ENCODE measurements at places on chromosomes 3 and 15.

DNA sequence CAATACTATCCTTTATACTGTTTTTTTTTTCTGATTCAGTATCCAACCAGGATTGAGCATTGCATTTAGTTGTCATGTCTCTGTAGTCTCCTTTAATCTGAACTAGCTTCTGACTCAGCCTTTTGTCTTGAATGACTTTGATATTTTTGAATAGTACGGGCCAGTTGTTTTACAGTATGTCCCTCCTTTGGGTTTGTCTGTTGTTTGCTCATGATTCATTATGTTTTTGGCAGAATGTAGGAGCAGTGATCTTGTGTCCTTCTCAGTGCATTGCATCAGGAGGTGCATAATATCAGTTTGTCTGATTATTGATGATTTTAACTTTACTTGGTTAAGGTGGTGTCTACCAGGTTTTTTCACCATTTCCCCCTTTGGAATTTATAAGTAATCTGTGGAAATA is 20.5 kb downstream of the EXOG start:
- DNase-seq, result no peak

DNA sequence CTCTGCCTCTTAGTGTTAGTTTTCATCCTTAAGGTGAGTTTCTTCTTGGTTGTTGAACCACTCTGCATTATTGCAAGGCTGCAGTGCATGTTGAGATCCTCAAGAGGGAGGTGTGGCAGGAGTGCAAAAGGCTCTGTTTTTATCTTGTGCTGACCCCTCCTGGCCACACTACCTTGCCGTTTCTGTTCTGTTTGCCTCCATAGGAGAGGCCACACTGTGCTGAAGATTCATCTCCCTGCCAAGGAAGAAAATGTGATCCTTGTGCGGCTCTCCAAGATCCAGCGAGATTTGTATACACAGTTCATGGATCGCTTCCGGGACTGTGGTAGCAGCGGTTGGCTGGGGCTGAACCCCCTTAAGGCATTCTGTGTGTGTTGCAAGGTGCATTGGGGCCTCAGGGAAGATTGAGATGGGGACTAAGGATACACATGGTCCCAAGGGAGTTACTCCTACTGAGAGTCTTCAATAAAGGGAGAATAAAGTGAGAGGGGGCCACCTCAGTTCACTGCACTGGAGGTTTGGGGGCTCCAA is 33.0 kb upstream of the TEX264 start:
- DNase-seq, result no peak

DNA sequence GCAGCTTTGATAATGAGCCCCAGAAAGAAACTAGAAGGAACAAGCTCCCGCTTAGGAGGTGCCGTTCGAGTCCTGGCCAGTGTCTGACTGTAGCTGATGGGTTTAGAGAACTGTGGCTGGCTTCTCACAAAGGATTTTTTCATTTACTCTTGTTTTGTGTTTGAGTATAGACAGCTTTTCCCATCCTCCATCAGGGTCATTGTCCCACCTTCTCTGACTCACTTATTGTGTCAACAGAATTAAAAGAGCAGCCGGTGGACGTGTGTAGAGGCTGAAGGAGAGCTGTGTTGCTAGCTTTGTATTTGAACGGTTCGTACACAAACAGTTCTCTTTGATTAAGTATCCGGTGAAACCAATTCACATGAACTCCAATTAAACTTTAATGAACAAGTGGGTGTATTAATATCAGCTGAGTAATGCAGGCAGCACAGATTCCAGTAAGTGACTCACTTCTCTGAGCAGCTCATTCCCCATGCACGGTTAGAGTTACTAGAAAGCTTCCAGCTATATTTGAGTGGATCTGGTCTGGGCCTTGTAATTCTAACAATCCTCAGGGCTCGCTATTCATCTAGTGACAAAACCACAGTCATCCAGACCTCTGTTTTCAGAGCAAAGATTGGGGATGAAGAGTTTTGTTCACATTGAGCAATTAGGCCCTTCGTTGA is 141.0 kb downstream of the LPP start:
- DNase-seq, result no peak

GRCh38 chr3:197809356-197810020 is 18.4 kb downstream of the LRCH3 start:
- DNase-seq, result no peak

- DNase-seq, result no peak
Measured at GRCh38 chr15:60130398-60130797, 126.3 kb downstream of the FOXB1 start.

- no peak for DNase-seq
Measured at GRCh38 chr3:40255532-40255931, 54.0 kb upstream of the EIF1B start.

DNA sequence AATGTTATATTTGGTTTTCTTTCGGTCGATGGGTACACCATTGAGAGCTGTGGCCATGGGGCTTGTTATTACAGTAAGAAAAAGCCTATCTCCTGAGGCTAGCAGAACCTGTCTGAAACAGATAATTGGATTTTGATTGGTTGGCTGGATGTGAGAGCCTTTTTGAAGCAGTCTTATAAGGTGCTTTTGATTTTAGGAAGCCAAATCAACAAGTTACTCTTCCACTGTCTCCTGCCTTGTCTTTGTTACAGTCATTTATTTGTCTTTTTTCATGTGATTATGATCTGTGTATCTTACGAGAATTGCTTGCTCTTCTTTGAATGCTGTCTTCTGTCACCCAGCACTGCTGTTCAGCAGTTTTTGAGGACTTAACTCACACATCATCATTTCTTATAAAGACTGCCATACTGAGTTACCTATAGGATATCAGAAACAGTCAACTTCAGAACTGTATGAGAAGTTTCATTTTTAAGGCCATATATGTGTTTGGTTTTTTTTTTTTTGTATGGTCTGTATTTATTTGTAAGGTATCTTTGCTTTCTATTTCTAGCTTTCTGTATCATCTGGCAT is 51.1 kb downstream of the MEF2A start:
- DNase-seq, result no peak

- no peak for DNase-seq
Measured at GRCh38 chr3:178454726-178455125, 81.5 kb upstream of the KCNMB2 start.

GRCh38 chr3:121295979-121296378 is 249.8 kb downstream of the POLQ start:
- DNase-seq, result no peak

DNA sequence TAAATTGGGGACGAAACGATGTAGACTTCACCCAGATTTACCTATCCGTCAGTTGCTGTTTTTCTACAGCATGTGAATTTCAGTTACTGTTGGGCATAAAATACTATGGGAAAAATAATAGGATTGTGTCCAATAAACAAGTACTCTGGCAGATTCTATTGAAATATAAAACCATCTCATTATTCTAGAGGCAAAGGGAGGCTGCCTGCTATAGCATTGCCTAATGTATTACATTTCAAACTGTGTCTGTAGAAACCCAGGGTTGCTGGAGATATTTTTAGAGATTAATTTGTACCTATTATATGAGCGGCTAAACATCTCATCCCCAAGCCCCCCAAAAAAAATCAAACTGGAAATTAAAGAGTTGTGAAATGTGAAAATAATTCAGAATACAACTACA is 159.6 kb upstream of the IL12A start:
- no peak for DNase-seq

- no peak for DNase-seq
Measured at GRCh38 chr3:195896361-195897080, 11.8 kb downstream of the TNK2 start.

- no peak for DNase-seq
Measured at GRCh38 chr3:157042226-157042625, 117.7 kb downstream of the CCNL1 start.

DNA sequence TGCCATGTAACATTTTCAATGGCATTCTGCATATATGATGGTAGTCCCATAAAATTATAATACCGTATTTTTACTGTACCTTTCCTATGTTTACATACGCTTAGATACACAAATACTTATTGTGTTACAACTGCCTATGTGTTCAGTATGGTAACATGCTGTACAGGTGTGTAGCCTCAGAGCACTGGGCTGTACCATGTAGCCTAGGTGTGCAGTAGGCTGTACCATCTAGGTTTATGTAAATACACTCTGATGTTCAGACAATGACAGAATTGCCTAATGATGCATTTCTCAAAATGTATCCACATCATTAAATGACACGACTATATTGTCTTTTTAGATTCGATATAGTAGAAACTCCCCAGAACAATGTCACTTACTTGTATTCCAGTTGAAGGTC is 22.7 kb downstream of the CD80 start:
- DNase-seq, result no peak

Data from cortex of kidney (tissue), 1 donor.